ENCODE measurements at places on chromosomes 6 and 20.

GRCh38 chr20:39897058-39897457 is 792.0 kb downstream of the MAFB start:
- no peak for DNase-seq

GRCh38 chr20:37407019-37407566 is 61.2 kb downstream of the SRC start:
- DNase-seq: no peak

DNA sequence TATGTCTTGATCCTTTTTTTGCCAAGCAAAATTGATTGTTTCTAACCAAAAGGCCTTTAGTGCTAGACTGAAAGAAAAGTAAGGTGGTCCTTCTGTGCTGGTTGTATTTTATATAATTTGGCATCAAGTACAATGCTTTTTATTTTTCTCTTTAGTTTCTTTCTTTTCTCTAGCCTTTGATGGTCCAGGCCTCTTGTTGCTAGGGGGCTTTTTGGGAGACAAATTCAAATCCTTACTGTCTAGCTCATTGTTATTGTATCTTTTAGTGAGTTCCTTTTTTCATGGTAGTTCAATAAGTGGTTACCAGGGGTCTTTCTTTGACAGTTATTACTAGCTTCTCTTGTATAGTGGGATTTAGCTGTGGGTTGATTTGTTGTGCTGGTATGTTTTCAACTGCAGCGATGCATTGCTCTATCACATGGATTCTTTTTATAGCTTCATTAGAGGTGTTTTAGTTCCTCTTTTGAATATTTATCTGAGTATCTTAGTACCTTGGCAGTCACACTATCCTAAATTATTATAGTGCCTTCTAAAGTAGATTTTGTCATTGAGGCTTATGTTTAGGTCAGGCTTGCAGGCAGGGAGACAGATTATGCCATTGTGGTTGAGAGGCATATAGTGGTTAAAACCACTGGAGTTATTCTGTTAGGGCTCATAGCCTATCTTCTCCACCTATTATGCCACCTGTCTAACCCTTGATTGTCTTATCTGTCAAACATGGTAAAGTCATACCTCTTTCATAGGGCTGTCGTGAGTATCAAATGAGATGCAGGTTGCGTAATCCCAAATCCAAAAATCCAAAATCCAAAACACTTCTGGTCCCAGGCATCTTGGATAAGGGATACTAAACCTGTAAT is 49.5 kb downstream of the KCNS1 start:
- DNase-seq: no peak

DNA sequence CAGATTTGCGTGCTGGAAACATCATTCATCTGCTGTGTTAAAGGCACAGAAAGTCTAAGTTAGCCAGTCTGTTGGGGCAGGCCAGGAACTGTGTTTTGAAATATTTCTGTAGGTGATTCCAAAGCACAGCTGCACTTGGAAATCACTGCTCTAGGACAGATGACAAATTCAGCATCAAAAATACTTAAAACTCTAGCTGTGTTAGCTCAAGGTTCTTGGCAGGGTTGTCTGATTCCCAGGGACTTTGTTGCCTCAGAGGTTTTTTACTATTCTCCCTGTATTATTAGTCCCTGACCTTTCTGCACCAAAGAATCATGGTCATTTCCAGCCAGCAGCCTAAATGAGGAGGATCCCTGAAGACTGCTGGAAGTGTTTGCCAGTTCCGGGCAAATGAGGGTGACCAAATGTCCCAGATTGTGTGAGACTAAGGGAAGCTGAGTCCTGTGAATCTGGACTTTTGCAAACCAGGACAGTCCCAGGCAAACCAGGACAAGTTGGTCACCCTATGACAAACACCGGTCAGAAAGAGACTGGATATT is 84.3 kb upstream of the TMEM30A start:
- no peak for DNase-seq

GRCh38 chr20:14583413-14583812 is 246.0 kb upstream of the FLRT3 start:
- DNase-seq: no peak

DNA sequence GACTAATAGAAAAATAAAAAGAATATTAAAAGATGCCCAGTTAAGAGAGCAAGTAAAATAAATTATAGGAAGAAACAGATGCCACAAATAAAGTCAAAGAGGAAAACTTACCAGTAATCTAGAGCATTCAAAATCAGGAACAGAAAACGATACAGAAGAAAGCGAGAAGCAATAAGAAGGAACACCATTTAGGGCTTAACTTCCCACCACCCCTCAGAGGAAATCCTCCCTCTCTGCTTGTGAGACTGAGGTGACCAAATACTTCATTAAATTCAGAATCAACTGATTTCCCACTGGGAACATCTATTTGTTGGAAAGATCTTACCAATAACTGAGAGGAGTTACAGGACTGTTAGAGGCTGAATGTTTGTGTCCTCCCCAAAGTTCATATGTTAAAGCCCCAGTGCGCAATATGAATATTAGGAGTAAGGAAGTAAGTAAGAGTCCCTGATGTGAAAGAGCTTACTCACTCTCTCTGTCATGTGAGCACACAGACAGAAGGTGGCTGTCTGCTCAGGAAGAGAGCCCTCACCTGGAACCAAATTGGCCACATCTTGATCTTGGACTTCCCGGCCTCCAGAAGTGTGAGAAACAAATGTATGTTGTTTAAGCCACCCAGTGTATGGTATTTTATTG is 19.5 kb downstream of the KATNA1 start:
- DNase-seq: no peak

DNA sequence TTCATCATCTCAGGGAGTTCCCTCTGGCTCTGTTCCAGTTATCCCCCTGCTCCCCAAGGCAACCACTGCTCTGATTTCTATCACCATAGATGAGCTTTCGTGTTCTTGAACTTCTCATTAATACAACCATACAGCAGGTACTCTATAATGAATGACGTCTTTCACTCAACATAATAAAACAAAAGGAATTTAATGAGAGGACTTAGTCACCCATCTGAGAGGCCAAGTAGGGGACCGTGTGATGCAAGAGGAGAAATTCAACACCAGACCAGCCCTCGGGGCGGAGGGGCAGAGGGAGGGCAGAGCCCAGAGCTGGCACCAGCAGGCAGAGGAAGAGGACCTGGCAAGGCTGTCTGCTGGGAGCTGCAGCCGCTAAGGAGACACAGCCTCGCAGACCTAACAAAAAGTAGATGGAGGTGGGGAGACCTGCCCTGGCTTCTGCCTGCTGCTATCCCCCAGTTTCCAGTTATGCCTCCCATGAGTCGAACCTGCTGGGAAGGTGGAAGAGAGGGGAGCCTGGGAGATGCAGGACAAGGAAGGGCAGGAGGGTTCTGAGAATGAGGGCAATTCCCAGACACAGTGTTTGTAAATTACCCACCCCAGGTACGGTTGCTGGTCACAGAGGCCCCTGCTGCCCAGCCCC is 13.8 kb downstream of the CCN5 start:
- no peak for DNase-seq
